Vein endothelial cell (primary cell): ENCODE measurements at places on chromosomes 7 and 10. TPM values are rescaled to one million over a fixed set of nuclear protein-coding genes. Genes with fewer than 3 reads are reported as not detected.

The SFRP4 gene
- not detected in 2 replicates for total RNA-seq

The CYP3A7 gene
- total RNA-seq, result 0.10 TPM in 1 of 2 replicates, not detected in the other

The POLR3A gene
- 19.9 and 20.9 TPM in 2 replicates for total RNA-seq

The ZDHHC4 gene
- 30.1 and 36.9 TPM in 2 replicates for total RNA-seq

The GSTO2 gene
- 0.33 and 0.57 TPM in 2 replicates for total RNA-seq

The ZMIZ2 gene
- total RNA-seq, result 24.7 and 33.0 TPM in 2 replicates

The SCD gene
- 70.2 and 157 TPM in 2 replicates for total RNA-seq

The HERPUD2 gene
- total RNA-seq, result 35.2 and 42.5 TPM in 2 replicates

The CUZD1 gene
- total RNA-seq, result 0.65 and 0.86 TPM in 2 replicates

The IFIT5 gene
- 3.6 and 12.6 TPM in 2 replicates for total RNA-seq

The PLXDC2 gene
- total RNA-seq, result 1.3 and 1.5 TPM in 2 replicates
